ENCODE measurements at places on chromosomes 12 and 14.

- no peak for DNase-seq
These were observed 5.2 kb downstream of the ATP6V0A2 start for GRCh38 chr12:123717350-123717749.

- no peak for DNase-seq
These were observed 33.8 kb upstream of the TSPAN9 start for GRCh38 chr12:3043406-3043805.

GRCh38 chr12:103578926-103579325, 8.1 kb upstream of the STAB2 start:
- no peak for DNase-seq

DNA sequence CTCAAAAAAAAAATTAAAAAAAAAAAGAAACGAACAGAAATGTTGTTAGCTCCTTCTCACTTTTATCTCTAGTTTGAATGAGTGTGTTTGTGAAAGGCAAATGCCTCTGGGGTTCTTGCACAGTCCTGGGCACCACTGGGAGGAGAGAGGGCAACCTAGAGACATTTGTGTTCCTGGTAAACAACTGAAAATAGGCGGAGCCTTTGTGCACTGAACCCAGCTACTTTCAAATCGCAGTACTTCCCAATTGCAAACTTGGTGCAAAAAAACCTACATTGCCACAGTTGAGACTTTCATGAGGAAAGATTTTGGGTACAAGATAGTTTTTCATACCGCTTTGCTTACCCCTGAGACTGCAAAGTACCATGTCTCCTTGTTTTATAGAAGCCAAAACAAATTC, 430.0 kb downstream of the ZFP36L1 start:
- DNase-seq, result no peak

GRCh38 chr14:97603201-97603600, 806.0 kb downstream of the VRK1 start:
- peak; percentile 74 for DNase-seq

DNA sequence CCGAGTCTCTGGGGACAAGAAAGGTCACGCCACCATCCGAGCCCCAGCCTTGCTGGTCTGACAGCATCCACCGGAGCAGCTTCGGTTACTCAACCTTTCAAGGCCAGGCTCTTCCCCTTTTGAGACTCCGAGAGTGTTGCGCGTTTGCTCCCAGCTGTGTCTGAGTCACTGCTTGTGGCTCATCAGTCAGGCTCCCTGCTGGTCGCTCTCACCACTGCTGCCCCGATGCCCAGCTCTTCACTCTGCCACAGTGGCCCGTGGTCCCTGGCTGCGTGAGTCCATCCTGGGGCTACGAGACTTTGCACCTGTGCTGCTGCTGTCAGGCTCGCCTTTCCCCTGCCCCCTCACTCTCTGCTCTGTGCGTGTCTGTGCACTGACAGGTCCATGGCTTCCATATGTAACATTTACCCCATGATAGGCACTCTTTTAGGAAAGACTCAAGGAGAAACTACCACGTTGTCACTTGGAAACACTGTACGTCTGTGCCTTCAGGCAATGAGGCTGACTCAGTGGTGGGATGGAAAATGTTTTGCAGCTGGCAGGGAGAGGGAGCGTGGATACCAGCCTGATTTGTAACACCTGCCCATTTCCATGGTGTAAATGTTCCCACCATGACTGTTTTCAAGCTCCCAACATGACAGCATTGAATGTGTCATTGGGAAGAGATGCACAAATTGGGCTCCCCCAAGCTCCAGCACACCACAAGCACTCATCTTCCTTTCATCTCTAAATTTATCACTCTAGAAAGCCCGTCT, 350.7 kb downstream of the TMEM132D start:
- no peak for DNase-seq

Data from activated CD4-positive, alpha-beta T cell treated with anti-CD3 and anti-CD28 coated beads, Interleukin-2, amount 10 ng/mL, durations not matched to agents 24 days and 14 days (primary cell).